ENCODE measurements at places on chromosomes 2 and 18.
A peak's percentile ranks its signal among the peaks of the same experiment; 100 is the strongest.

DNA sequence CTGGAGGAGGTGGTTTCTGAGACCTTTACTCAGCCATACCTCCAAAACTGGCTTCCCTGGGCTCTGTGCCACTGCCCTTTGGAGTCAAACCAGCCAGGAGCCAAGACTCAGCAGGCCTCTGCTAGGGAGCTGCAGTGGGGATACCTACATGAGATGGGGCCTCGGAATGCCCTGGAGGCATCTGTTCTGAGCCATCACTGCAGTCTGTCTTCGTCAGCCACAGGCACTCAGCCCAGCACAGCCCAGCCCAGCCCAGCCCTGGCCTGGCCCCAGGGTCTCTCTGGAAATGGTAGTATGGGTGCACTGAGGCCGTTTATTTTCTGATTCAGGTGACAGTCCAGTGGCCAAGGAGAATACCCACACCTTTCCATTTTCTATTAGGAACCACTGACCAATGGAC, 209.8 kb downstream of the CELF4 start:
- no peak for DNase-seq

DNA sequence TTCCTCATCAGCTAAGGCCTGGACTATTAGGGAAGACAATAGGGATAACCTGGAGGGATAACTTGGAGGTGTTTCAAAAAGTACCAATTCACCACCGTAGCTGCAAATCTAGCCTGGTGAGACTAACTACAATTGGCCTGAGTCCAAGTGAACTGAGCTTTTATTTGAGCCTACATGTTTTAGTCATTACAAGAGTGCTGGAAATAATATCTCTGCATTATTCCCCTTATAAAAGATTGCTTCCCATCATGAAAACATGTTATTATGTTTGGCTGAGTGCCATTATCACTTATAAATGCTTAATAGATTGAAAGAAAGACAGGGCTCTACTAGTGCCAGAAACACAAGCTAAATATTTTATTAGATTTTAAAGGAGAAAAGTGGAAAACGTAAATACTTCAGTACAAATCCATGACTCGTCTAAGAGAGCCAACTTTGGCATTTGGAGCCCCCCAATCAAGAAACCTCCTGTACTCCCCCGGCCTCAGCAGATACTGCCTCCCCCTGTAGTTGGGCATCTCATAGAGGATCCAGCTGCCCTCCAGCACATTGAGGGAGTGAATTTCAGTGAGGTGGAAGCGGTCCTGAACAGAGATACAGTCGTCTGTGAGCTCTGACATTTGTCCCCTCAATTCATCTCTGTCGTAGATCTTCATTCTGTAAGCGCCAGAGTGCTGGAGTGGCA, 3.6 kb downstream of the CRYGB start:
- peak; percentile 98 for DNase-seq

- DNase-seq = no peak
Measured at GRCh38 chr18:38006541-38006940, 440.9 kb upstream of the CELF4 start.

DNA sequence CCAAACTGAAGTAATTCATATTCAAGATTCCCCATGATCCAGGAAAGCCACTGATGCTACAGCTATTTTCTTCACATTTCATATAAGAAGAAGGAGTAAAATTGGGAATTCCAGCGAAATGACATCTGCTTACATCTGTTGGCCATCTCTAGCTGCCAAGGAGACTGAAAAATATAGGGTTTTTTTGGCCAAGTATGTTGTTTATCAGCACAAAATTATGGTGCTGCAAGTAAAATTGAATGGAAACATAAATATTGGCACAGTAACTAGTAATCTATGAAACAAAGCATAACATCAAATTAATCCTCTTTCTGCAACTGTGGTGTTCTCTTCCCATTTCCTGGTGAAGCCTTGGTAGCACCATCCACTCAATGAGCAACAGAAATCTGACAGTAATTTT, 649.5 kb upstream of the ZNF804A start:
- DNase-seq = no peak

- DNase-seq = no peak
Measured at GRCh38 chr2:61011678-61012077, 5.8 kb upstream of the PEX13 start.
